RPMI8226 (cell line): ENCODE measurements at places on chromosomes 7 and 10.

- peak; percentile 5 for DNase-seq
Measured at GRCh38 chr10:54402576-54402975, 398.5 kb downstream of the PCDH15 start.

GRCh38 chr7:26190417-26190869 lies 10.1 kb downstream of the HNRNPA2B1 start:
- no peak for DNase-seq

DNA sequence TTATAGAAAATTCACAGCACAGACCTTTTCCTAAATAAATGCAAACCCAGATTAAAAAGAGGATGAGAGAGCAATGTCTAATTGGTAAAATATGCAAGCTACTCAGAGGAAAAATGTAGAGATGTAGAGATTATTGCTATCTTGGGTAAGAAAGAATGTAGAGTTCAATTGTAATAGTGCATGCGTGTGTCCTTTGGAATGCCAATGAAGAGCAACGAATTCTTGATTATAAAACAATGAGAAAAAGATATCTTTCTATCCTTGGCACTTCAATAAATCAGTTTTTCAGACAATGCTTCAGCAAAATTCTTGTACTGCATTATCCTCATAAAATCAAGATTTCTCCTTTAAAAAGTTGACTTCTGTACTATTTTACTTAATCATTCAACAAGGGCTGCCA lies 50.9 kb downstream of the SEMA3D start:
- DNase-seq = no peak

GRCh38 chr7:67566101-67566500 lies 569.5 kb downstream of the TYW1 start:
- no peak for DNase-seq

DNA sequence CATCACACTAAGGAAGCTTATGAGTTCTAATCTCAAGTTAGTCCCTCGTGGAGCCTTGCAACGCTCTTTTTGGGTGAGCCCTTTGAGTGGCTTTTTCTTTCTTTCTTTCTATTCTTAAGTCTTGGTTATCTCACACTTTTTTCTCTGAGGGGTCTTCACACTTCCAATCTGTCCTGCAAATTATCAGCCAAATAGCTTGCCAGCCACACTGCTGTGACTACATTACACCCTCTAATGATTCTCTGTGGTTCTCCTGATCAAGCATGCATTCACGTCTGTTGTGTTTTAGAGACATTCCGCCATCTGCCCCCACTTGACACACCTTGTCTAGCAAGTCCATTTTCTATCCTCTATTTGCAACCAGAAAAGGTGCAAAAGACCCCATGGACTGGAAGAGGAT lies 340.2 kb downstream of the THSD7A start:
- DNase-seq = no peak

DNA sequence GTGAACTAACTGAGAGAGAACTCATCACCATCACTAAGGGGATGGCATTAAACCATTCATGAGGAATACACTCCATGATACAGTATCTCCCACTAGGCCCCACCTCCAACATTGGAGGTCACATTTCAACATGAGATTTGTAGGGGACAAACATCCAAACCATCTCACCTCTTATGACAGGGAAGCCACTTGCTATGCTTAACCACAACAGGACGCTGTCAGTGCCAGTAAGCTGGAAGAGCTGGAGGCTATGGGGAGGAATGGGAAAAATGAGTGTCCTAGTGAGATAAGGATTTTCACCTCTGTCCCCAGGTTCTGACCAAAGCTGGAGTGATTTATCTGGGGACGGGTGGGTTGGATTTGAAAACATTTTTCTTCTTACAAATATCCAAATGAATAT lies 17.6 kb downstream of the PLCE1 start:
- DNase-seq = no peak

DNA sequence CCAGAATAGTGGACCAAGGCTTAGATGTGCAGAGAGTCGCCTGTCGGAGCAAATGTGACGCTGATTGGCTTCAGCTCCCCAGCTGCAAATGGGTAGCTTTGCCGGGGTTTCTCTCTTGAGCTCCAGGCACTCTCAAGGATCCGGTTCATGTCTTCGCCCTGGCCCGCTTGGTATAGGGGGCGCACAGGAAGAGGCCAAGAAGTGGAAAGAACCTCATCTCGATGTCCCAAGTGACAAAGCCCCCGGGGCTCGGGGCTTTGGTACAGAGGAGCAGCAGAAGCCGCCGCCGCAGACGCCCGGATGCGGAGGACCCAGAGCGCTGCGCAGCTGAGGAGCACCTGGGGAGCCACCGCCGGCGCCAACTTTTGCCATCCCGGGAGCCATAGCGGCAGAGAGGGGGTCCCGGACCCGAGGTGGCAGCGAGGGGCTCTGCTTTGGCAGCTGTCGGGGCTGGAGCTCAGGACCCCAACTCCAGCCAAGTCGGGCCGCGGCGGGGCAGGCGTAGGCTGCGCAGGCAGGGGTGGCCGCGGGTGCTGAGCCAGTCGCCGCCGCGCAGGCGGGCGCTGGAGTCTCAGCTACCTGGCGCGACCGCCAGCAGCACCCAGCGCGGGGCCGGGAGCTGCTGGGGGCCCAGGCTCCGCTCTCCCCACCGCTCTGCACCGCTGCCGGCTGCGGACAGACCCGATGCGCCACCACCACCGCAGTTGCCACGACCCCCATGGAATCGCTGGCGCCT lies 466.6 kb downstream of the XPNPEP1 start:
- DNase-seq = no peak

- DNase-seq = no peak
Measured at GRCh38 chr7:10245406-10245805, 728.3 kb upstream of the PHF14 start.
